ENCODE measurements at places on chromosomes 16 and 17.

GRCh38 chr17:45277992-45278391 is 16.1 kb upstream of the SPATA32 start:
- no peak for DNase-seq

DNA sequence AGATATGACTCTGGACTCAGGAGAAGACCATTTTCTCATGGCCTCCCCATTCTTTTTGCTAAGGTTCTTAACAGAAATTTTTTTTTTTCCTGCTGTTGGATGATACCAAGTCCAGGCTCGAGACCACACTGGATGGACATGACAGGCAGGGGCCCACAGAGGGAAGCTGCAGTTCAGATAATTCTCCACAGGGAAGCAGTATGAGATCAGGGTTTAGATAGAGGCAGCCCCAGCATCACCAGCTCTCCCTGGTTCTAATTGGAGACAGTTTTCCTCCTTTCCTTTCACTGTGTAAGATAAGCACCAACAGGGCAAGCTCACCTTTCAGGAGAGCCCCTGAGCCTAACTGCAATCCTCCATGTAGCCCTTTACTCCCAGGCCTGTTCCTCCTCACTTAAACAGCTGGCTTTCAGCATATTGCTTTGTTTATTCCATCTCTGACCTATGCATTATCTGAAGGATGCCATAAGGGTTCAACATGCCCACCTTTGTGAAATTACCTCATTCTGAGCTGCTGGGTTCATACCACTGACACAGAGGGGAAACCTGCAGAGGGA is 108.1 kb downstream of the SNX11 start:
- peak; percentile 51 for DNase-seq

DNA sequence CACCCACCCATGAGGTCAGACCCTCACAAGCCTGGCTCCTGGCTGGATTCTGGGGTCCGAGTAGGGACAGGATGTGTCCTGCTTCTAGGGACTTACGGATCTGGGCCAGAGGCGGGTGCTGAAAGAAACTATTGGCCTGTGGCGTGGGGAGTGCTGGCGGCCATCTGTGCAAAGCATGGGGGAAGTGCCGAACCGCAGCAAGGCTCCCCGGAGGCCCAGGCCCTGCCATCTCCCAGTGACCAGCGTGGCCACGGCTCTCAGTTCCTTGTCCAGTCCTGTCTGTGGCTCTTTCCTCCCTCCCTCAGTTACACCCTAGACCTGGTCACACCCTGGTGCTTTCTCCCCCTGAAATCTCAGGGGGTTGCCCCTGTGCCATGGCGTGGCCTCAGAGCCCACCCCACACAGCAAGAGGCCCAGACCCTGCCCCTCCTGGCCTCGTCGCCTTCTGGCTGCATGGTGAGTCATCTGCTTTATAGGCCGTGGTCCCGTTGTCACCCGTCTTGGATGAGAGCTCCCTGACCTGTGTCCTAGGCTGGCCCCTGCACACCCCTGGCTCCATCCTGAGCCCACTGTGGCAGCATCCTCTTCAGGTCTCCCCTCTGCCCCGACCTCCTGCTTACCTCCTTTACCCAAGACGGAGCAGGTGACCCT is 54.5 kb downstream of the PRMT7 start:
- DNase-seq, result no peak

DNA sequence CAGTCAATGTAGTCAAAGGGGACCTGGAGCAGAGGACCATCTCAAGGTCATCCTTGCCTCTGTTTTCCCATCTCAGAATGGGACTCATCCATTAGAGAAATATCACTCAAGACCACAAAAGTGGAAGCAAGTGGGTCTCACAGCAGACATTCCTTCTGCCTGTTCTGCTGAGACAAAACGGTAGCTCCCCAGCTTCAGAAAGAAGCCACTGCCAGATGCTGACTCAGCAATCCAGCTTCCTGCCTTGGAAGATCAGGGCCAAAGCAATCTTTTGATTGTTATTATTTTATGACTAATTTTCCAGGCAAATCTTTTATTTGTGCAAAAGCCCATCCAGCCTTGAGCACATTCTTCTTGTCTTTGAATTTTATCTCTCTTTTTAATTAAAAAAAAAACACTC is 86.8 kb downstream of the CCT6B start:
- no peak for DNase-seq

DNA sequence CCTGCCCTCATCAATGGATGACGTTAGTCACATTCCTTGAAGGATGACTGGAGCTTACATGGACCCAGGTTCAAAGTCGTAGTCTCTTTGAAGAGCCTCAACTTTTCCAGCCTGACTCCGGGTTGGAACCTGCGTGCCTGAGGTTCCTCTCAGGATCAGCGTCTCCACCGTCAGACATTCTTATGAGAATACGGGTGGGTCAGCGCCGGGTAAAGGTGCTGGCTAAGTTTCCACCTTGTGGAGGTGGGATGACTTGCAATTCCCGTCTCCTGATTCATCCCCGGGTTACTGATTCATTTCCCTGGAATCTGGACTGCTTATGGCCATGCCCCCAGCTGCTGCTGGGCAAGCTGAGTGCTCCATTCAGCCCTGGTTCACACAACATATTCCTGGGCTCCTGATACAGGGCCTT is 38.9 kb upstream of the CMIP start:
- no peak for DNase-seq

DNA sequence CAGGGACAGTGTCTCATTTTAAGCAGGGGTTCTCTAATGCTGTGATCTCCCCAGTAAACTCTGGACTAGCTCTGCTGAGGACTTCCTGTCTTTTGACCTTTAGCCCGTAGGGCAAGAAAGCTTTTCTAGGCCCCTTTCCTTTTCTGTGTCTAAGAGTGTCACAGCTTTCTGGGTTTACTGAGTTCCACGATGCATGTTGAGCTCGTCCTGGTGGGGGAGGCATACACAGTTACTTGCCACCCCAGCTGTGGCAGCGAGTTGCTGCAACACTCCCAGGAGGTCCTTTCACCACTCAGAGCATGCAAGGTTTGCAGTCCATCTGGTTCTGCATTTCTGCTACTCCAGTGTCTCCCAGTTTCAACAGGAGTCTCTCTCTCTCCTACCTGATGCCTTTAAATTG is 23.7 kb downstream of the NOD2 start:
- no peak for DNase-seq

- DNase-seq, result no peak
These were observed at the start of gene GRIN2C for GRCh38 chr17:74859459-74860228. GRIN2C (minus strand) TSS chr17:74859885; CDS start chr17:74855092, 4,793 bp downstream.

DNA sequence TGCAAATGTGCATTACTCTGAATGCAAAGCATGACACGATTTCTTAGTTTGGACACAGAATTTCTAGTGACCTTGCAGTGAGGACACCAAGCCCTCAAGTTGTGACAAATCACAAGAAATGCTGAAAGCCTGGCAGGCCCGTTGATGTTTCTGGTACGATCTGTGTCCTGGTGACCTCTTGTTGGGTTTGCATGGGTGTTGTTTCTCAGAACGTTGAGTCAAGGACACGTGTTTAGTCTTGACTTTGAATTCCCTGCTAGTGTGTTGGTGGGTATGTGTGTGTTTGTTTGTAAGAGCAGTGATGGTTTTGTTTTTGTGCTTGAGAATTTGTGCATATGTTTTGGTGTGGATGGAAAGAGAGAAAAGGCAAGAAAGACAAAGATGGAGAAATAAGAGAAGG is 37.8 kb upstream of the MAF start:
- no peak for DNase-seq

- DNase-seq, result peak; percentile 100
These were observed at the start of gene RAB40B for GRCh38 chr17:82698065-82698973. RAB40B (minus strand) TSS chr17:82698698; CDS start chr17:82698596, 102 bp downstream.

DNA sequence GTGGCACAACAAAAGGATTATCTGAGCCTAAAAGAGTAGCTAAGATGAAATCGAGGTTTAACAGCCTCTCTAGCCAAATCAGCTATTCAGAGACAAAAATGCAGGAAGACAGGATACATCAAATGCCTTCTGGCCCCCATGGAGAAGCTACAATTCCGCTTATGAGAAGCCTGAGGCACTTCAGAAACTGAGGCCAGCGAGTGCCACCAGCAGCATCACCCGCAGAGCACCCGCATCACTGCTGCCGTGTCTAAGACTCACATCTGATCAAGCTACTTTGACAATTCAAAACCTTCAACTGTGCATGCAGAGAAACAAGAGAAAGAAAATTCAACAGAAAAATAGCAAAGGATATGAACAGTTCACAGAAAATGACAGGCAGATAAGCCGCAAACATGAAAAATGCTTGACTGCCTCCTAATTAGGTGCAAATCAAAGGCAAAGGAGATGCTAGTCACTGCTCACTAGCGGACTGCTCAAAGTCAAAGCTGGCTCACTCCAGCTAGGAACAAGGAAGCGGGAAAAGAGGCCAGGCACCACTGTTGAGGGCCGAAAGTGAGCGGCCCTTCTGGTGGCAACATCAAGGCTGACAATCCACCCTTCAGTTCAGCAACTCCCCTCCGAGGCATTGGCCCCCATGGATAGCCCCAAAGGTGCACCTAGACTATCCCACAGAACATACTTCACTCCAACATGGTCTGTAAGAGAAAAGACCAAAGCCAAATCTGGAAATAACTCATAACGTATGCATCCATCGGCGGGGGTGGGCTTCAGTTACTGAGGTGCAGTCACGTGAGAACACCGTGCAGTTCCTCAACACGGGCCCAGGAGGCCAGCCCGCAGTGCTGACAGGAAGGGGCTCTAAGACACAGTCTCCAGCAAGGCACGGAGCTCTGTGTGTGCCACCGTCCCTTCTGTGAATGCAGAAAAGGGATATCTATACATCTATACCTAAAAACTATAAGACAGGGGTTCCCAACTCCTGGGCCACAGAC is 12.0 kb downstream of the MTHFSD start:
- DNase-seq, result no peak

GRCh38 chr16:14629612-14629918 is 495 bp downstream of the PARN start:
- DNase-seq, result no peak

- no peak for DNase-seq
These were observed 33.9 kb downstream of the CYTH1 start for GRCh38 chr17:78748048-78748729.

GRCh38 chr16:85640254-85640558 is 27.1 kb downstream of the GSE1 start:
- DNase-seq, result no peak

DNA sequence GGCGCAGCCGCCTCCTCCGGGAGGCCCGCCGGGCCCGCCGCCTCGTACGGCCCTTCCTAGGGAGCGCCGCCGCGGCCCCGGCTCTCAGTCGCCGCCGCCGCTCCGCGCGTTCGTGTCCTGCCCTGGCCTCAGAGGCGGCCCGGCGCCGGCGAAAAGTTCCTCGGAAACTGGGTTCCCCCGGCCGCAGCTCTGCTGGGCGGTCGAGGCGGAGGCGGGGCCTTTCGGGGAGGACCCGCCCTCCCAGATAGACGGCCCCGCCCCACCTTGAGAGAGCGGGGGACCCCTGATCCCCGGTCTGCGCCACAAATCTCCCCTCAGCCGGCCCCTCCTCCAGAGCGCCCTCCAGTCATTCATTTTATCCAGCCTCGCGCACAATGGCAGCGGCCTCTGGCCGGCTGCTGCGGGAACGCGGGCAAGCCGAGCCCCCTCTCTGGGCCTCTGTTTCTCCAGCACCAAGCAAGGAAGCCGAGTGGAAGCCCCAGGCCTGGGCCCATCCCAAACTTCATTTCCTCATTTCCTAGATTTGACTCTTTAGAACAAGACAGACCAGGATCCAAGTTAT is at the start of gene SREBF1:
Gene SREBF1, minus strand, starts transcription at position 169 of the 562 bp plus-strand sequence. CDS start 169 bp downstream, outside the sequence.
- no peak for DNase-seq

DNA sequence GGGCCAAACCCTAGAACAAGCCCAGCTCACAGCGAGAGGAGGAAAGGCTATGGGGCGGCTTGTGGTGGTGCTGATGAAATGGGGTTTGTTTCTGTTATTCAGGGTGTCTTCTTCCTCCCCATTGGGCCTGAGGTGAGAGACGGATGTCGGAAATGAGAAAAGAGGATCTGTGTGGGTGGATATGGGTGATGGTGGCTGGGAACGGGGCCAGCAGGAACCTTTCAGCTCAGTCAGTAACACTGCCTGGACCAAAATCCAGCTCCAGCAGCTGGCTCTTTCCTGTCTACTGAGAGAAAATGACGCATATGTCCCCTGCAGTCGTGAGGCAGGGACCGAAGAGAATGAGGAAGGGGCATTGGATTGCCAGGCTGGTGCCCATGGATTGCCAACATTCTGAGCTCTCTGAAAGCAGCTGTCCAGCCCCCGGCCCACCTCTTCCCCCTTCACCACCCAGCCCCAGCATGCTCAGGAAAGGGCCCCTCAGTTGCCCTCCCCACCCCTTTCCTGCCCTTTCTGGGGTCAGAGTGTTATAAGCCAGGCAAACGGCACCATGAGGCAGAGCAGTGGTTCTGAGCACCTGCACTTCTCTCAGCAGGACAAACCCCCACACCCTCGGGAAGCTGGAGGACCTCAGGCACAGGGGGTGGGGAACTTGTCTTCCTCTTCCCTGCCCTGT is 4.0 kb downstream of the MYH3 start:
- DNase-seq, result peak; percentile 68

DNA sequence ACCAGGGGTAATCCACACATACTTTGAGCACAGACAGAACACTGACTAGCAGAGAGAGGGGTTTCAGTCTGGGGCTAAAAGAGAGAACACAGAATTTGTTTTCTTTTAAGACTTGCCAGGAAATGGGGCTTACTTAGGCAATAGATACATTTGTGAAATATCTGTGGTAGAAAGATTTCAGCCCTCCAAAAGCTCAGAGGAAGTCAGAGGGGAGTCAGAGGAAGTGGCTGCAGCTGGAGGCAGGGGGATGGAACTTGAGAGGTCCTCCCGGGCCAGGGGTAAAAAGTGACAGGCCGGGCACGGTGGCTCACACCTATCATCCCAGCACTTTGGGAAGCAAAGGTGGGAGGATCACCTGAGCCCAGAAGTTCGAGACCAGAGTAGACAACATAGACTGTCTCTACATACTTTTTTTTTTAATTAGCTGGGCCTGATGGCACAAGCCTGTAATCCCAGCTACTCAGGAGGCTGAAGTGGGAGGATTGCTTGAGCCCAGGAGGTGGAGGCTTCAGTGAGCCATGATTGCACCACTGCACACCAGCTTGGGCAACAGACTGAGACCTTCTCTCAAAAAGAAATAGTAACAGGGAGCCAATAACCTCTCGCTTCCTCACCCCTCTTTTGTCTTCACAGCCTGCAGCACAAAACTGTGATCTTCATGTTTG is 49.9 kb downstream of the NLRC5 start:
- peak; percentile 92 for DNase-seq

DNA sequence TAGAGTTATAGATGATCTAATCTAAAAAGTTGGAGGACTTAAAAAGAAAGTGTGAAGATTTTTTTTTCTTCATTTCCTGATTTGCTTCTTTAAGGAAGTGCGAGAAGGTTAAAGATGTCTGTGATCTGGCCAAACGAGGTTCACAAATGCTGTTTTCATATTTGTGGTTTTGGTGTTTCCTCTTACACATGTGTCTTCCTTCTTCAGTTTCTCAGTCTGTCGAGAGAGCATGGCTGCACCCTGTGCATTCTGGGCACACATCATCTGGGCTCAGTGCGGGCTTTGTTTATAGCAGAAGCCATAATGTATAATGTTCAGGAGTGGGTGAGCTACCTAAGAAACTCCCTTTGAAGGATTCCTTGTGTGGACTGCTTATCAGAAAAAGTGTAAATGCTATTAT is 260.4 kb upstream of the TBX2 start:
- peak; percentile 100 for DNase-seq

- DNase-seq, result no peak
These were observed 30.5 kb downstream of the C16orf87 start for GRCh38 chr16:46800494-46800893.

Measured in Kasumi-1 (cell line).